ENCODE measurements at places on chromosomes 4 and X.
A peak's percentile ranks its signal among the peaks of the same experiment; 100 is the strongest.

DNA sequence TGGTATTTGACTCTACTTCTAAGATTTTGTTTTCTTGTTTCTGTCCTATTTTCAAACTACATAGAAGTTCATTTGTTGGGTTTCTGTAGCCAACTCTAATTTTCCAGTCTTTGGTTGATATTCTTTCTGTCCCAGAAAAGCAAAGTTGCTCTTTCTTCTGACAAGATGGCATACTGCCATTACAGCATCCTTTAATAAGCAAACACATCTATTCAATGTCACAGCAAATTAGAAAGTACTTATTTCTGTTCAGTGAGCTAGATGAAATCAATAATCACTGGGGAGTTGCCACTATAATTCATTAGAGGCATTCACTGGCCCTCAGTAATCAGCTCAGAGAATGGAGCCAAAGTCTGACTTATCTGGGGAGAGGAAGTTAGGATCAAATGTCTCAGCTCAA is 1258.0 kb upstream of the IGFBP7 start:
- no peak for DNase-seq

DNA sequence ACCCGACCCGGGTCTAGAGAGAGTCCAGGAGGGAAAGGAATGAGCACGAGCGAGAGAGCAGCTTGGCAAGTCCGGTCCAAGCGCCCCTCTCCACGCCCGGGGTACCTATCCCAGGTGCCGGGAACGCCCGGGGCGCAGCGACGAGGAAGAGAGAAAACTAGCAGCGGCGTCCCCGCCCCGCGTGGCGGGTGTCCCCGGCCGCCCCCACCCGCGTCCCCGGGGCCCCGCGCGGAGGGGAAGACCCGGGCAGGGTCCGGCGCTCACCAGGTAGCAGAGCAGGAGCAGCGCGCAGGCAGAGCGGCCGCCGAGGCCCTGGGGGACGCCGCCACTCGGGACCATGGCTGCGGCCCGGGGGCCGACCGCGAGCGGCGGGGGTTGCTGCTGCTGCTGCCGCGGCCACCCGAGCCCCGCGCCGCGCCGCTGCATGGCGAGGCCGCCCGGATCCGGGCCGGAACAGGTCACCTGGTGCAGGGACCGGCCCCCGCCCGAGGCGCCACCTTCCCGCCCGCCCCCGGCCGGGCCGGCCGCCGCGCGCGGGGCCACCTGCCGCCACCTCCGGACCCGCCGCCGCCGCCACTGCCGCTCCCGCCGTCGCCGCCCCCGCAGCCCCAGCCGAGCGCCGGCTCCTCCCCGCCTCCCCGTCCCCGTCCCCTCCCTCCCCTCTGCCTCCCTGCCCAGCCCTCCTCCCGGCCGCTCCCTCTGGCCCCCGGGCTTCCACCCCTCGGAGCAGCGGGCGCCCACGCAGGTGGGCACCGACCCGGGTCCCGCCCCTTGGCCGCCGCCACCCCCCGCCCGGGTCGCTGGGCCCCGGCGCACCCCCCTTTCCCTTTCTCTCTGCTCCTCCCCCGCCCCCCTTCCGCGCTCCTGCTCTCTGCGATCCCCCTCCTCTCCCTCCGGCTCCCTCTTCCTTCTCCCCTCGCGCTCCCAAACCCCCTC is at the start of gene SEL1L3:
Gene SEL1L3 (minus strand): TSS at position 578 of the 936 bp plus-strand sequence. CDS start 152 bp downstream, at position 426.
- peak; percentile 45 for DNase-seq

- DNase-seq, result no peak
Measured at GRCh38 chr4:53905276-53905940, 159.0 kb downstream of the CHIC2 start.

DNA sequence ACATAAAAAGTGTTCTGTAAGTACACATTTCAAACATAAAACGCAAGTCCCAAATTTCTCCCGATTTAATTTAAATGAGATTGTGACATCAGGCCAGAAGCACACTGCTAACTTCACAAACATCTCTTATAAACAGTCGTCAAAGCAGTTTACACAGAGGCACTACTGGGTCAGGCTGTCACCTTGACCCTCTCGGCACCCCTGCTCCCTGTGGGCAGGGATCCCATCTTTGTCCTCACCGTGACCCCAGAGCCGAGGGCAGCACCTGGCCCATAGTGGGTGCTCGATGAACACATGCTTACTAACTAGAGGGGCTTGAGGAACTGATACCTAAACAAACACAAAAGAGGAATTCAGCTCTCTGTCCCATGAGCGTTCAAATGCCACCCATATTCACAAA is 22.2 kb downstream of the QDPR start:
- DNase-seq, result no peak

- DNase-seq, result no peak
Measured at GRCh38 chrX:119389871-119390501, 9.2 kb upstream of the SLC25A43 start.

GRCh38 chrX:136712650-136713310 is 64.8 kb downstream of the CD40LG start:
- no peak for DNase-seq

DNA sequence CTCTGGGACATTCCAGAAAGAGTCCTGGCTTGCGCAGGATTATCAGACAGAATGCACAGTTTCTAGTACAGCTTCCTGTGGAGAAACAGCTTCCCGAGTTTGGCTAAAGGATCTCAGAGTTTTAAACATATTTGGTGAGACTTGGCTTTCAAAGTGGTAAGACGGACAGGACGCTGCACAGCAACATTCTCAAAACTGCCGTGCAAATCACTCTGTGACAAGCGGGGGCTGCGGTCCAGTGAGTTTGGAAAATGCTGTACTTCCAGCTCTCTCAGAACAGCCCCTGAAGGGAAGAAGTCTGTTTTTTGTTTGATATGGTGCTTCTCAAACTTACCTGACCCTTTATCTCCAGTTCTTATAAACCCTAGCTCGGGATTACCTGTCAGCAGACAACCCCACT is 18.1 kb downstream of the LGI2 start:
- DNase-seq, result no peak

GRCh38 chr4:140028676-140029517 is 125.1 kb downstream of the MAML3 start:
- no peak for DNase-seq

DNA sequence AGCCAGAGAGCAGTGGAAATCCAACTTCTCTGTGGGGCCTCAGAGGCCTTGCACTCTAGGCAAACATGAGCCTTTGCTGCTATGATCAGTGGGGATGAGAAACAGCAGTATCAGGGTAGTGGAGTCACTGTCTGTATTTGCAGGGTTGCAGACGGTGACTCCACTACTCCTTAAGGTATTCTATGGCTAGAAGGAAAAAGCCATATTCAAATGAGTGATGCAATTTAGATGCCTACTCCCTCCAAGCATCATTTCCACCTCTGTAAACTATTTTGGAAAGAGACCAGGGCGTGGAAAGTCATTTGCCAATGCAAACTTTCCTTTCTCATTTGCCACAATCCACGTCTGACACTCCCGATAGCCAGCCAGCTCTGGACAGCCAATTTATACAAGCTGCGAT is 35.6 kb upstream of the FAM9B start:
- no peak for DNase-seq

GRCh38 chrX:40389555-40389954 is 191.2 kb upstream of the ATP6AP2 start:
- no peak for DNase-seq

GRCh38 chr4:121061215-121061614 is 11.1 kb downstream of the NDNF start:
- DNase-seq, result no peak

GRCh38 chr4:187232196-187232595 is 508.5 kb upstream of the FAT1 start:
- DNase-seq, result no peak

DNA sequence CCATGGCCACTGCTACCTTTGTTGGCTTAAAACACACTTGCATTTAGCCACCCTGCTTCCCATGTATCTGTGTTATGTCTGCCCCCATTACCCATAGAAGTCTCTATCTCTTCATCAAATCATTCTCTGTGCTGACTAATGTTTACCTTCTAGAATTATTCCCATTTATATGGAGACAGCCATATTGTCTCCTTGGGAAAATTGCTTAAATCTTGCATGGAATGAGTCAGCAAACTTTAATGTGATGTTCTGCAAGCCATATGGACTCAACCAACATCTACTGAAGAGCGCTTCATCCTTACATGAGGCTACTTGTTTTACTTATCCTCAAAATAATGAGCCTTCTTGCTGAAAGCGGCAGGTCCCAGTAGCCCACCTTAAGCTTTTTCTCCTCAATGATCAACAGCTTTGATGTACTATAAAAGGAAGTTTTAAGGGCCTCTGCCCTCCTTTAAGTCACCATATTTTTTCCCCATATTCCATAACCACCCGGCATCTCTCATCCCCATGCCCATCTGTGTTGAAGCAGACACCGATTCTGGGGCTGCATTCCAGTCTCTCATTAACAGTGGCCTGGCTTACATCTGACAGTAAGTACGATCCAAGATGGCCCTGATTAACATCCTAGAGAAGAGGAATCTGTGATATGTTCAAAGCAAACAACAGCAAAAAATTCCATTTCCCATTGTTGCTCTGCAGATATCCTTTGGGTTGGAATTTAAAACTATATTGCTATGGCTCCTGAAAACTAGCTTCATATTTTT is 130.4 kb downstream of the ARHGAP6 start:
- no peak for DNase-seq

GRCh38 chr4:125529071-125529470 is 214.3 kb downstream of the FAT4 start:
- DNase-seq, result no peak

DNA sequence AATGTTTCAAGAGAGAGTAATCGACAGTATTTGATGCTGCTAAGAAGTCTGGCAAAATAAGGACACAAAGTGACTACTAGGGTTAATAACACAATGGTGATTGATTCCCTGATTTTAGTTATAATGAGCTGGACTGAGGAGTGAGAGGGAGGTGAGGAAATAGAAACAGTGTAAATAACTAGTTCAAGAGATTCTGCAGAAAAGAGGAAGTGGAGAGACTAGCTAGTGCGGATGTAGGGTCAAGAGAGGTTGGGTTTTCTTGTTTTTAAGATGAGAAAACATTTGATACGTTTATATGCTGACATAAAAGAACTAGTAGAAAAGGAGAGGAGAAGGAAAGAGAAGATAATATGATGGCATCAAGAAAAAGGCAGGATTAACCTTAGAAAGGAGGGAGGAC is 12.2 kb upstream of the TRPC5 start:
- no peak for DNase-seq

DNA sequence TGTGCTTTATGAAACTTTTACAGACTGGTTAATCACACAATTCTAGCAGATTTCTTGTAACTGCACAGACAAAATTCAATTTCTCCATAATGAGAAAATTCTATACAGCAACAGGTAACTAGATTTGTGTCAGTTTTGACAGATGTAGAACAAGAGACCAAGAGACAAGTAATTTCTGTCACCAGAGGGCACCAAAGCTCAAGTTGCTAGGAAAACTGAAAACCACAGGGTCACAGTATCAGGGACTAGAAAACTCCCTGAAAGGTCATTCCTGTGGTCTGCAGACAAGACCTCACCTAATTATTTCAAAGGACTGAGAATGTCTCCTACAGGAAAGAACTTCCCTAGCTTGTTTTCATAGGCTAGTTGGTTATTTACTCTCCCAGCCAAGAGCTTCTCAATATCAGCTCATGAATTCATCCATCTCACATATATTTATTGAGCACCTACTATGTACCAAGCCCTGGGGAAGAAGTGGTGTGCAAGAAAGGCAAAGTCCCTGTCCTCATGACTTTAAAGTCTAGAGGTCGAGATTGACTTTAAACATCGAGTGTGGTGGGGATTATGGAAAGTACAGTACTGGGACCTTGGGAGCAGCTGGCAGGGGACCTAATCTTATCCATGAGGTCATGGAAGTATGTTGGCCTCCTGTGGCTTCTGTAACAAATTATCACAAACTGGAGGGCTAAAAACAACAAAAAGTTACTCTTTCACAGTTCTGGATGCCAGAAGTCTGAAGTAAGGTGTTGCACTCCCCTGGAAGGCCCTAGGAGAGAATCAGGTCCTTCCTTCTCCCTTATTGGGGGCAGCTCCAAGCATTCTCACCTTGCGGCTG is 47.8 kb upstream of the SETD7 start:
- no peak for DNase-seq

DNA sequence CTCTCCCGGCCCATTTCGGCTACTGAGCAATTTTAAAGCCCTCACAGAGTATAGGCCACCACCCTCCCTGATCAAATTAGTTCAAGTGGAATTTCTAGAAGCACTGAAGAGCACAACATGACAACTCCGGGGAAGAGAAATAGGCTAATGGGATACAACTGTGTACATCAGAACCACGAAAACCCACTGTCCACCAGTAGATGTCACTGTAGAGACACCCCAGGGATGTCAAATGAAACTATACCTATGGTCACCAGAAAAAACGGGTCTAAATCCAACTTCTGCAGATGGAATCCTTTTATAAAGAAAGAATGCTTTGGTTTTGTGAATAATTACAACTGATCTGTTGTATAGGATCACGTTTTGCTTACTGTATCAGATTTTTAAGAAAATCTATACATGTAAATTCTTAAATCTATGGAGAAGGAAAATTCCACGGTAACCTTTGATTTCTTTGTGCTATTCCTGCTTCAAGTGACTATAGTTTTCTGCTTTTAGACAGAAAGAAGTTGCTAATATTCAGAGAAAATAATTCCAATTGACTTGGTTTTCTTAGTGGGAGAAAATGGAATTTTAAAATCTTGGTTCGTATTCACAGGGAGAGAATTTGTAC is 29.5 kb upstream of the MAP3K15 start:
- DNase-seq, result no peak

- DNase-seq, result no peak
Measured at GRCh38 chr4:13483136-13483767, 888 bp downstream of the RAB28 start.

DNA sequence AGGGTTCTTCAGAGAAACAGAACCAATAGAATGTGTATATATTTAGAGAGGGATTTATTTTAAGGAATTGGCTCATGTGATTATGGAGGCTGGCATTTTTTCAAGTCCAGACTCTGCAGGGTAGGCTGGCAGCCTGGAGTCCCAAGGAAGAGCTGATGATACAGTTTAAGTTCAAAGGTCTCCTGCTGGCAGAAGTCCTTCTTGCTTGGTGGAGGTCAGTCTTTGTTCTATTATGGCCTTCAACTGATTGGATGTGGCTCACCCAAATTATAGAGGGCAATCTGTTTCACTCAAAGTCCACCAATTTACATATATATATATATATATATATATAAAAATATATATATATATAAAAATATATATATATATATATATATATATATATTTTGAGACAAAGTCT is 52.1 kb upstream of the HSD17B10 start:
- no peak for DNase-seq

GRCh38 chr4:41154814-41155177 is 59.5 kb downstream of the APBB2 start:
- DNase-seq, result no peak

- DNase-seq, result no peak
Measured at GRCh38 chrX:136196691-136197155, 49.4 kb downstream of the FHL1 start.

GRCh38 chrX:50719614-50720013 is 94.4 kb downstream of the SHROOM4 start:
- DNase-seq, result no peak

GRCh38 chr4:6856391-6856790 is 53.2 kb upstream of the TBC1D14 start:
- DNase-seq, result no peak

DNA sequence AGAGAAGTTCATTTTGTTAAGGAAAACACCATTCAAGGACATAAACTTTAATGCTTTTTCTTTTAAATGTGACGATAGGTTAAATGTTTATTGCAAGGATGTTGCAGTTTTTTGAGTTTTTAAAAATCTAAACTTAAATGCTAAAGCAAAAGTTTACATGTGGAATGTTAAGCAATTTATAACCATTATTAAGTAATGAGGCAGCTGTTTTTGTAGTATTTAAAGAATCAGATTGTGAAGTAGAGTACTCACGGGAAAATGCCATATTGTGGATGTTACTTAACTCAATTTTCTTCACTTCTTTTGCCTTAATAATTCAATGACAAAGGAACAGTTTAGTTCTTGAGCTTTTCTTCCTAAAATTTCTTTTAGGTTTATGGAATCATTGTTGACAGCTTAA is 43.5 kb downstream of the UBE2K start:
- DNase-seq, result no peak

All from stimulated activated CD8-positive, alpha-beta memory T cell treated with anti-CD3 and anti-CD28 coated beads, Interleukin-15, amount 100 ng/mL, for 48 hours (primary cell).